ENCODE measurements at places on chromosomes 6 and 20.

DNA sequence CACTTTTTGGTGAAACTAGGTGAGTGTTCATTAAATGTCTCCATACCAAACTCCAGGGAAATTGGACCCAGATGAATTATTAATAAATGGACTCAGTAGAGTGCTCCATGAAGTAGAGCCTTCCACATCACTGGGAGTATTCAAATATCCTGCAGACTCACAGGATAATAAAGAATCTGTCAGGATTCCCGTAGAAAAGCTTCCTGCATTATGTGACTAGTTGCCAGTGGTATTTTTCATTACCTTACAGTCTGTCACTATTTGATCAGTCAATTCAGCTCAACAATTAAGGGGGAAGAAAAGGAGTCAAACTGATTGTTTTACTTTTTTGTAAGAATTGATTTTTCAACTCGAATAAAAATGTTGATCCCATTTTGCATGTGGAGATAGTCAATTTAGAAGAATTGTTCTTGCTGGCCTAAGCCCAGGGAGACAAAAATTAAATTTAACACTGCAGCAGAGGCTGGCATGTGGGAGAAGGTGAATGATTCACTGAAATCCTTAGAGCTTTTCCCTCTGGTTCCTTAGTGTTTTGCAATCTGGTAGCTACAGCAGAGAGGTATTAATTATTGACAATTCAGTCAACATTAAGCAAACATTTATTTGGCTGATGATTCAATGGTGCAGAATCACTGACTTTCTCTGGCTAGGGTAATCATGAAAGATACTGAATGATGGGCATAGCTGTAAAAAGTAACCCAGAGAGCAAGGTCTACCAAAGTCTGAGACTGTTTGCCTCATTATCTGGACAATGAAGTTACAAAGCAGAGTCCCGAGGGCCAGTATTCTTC, 442.4 kb downstream of the CD83 start:
- no peak for DNase-seq

GRCh38 chr6:34068462-34069044, 77.3 kb downstream of the GRM4 start:
- DNase-seq, result no peak

DNA sequence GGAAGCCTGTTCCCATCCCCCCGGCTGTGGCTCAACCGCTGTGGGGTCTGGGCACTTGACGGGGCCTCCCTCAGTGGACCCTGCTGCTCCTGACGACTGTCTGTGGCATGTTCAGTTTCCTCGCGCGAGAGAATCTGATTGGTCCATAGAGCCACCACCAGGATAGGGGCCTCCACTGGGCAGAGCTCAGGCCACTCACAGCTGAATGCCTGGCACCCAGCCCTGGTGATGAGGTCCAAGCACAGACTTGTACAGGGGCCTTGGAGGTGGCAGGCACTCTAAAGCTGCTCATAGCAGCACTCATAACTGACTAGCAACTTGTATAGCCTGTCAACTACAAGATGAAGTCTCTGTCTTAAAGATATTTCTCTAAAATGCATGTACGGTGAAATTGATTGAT, 368.1 kb downstream of the NRN1 start:
- DNase-seq, result no peak

DNA sequence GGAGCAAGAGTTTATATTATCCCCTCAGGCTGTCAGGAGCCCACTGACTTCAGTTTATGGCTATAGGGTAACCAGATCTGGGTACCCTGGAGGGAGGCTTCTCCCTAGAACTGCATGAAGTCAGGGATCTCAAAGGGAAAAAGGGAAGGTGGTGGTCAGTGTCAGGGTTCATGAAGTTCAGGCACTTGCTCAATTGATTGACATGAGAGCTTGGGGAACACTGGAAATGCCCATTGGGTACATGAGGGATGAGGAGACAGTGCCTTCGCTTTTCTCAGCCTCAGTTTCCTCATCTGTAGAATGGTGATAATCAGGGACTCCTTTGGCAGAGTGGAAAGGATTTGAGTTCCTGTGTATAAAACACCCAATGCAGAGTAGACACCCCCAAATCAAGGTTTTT, 22.6 kb downstream of the SIRPA start:
- DNase-seq, result no peak

DNA sequence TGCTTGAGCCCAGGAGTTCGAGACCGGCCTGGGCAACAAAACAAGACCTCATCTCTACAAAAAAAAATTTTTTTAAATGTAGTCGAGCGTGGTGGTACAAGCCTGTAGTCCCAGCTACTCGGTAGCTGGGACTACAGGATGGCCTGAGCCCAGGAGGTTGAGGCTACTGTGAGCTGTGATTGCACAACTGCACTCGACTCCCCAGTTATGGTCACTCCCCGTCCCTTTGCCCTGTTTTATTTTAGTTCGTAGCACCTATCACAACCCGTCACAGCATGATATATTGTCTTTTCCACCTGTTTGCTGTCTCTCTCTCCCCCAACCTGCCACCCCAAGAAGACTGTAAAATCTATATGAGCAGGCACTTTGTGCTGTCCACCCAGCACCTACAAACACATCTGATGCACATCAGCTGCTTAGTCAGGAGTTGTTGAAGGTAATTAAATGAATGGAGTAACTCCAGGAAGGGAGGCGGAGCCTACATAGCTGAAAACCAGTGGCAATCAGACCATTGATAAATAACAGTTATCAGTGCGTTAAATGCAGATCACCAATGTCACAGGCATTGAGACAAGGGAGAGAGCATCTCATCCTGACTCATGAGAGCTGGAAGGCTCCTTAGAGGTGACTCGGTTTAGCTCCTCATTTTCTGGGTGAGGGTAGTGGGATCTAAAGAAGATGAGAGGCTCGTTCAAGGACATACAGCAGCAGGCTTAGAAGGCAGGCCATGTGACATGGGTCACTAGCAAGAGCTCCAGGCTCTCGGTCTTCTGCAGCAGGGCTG, 14.4 kb upstream of the XRN2 start:
- DNase-seq, result no peak

DNA sequence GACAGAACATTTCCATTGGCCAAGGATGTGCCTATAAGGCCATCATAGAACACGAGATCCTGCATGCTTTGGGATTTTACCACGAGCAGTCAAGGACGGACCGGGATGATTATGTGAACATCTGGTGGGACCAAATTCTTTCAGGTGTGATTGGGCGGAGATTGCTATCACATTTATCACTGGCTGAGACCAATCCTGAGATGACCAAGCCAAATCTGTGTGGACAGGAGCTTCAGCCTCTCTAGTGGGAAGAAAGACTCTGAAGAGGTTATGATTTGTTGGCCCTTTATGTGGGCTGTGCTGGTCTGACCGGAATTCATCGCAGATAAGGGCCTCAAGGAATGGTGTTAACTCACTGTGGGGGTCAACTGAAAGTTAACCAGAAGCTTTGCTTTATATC, 26.4 kb downstream of the MEP1A start:
- DNase-seq, result no peak

- DNase-seq, result no peak
Measured at GRCh38 chr6:155473741-155474140, 18.1 kb upstream of the NOX3 start.

GRCh38 chr20:58976061-58976730, 4.9 kb upstream of the NELFCD start:
- DNase-seq, result no peak

GRCh38 chr6:132140189-132140588, 189.0 kb upstream of the CCN2 start:
- no peak for DNase-seq

DNA sequence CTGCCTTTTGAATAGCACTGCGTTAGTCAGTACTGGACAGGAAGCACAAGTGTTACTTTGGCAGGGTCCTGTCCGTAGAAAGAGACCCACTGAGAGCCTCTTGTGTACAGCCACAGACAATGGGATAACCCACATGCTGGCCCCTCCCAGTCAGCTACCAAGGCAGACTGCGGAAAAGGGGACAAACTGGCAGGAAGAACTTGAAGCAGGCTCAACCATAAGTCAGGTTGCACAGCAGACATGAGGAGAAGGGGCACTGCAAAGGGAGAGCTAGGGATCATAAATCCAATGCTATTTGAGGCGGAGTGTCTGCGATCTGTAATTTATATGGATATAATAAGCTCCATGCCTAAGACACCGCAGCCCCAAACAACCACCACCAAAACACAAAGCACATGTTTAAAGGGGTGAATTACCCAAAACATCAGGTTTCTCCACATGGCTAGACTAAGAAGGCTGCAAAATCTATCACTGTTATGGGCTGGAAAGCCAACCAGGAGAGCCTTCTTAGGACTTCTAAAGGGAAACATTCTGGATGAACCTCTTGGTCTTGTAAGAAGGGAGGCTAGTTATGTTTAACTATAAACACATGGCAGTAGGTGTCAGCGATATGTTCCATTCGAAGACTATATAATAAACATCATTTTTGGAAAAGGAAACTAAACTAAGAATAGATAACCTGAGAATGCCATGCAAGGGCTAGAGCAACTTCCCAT, 141.7 kb downstream of the BACH2 start:
- DNase-seq, result no peak

GRCh38 chr6:111411978-111412566, 70.9 kb downstream of the REV3L start:
- DNase-seq, result no peak

DNA sequence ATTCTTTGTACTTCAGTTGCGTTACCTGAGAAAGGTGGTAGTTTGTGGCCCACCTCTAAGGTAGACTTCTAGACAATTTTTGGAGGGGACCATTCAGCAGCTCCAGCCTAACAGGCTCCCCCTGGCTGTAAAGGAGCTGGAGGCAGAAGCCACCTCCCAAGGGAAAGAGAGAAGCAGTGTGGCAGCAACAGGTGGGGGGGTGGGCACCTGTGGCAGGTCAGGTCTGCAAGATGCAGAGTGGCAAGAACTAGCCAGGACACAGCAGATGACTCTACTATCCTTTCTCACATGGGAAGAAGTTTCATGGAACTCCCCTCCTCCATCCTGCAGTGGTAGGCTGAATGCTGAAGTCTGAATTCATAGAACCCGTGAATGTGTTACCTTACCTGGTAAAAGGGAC, 148.3 kb upstream of the DTNBP1 start:
- DNase-seq, result no peak

DNA sequence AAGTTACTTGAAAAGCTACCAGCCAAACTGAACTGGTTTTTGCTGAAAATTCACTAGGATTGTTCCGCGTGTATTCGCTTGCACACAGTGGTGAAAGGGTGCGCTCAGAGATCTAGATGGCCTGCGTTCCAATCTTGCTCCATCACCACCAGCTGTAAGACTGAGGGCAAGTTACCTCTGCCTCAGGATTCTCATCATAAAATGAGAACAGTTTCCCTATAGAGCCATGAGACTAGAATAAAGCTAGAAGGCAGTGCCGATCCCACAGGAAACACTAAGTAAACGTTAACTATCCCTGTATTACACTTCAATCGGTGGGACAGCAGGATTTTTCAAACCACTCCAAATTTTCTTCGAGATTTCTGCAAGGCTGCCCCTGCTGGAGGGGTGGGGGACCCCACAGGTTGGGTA, 838 bp downstream of the AHCY start:
- no peak for DNase-seq

DNA sequence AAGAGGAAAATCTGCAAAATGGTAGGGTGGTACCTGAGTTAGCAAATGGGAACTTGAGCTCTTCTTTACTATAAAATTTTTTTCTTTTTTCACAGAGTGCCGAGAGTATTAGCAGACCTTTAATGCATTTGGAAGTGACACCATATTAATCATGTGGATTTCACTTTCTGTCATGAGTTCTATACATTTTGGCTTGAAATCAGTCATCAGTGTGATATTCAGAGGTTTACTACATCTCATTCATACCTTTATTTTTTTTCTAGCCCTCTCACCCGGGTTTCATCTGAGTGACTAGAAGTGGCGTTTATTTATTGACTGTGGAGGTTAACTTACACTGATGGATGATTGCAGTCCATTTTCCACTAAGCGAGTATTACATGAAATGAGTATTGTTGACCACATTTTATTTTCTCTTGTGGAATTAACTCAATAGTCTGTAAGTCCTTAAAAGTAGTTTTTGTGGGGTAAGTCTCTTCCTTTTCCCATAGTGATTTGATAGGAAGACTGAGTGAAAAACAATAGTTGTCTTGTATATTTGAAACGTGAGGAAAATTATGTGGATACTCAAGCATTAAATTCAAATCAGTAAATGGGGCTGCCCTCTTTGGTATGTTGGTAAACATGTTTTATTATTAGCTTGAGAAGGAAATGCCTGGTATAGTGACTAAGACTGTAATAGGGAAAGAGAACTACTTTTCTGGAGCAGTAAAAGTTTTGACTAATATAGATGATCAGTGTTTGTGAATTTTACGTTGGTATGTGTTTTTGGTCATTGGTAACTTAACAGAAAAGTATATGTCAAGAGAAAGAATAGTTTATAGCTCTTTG, 55.5 kb downstream of the JARID2 start:
- DNase-seq, result no peak

- DNase-seq, result no peak
Measured at GRCh38 chr6:53496797-53497375, 48.0 kb downstream of the GCLC start.

DNA sequence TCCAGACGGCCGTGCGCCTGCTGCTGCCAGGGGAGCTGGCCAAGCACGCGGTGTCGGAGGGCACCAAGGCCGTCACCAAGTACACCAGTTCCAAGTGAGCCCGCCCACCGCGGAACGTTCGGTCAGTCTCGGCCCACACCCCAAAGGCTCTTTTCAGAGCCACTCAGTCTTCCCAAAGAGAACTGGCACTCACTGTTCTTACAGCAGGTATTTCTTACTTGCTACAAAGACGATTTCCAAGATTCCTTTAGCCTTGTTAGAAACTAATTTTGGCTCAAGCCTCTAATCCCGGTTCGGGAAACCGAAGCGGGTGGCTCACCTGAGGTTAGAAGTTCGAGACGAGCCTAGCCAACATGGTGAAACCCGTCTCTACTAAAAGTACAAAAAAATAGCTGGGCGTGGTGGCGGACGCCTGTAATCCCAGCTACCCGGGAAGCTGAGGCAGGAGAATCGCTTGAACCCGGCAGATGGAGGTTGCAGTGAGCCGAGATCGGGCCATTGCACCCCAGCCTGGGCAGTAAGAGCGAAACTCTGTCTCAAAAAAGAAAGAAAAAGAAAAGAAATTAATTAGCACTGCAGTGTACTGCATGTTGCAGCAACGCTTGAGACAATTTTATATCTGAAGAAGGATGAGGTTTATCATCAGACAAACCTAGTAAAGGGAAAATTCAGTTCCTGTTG, 73.1 kb downstream of the OR2B2 start:
- no peak for DNase-seq

- no peak for DNase-seq
Measured at GRCh38 chr6:5936631-5937030, 70.1 kb downstream of the NRN1 start.

DNA sequence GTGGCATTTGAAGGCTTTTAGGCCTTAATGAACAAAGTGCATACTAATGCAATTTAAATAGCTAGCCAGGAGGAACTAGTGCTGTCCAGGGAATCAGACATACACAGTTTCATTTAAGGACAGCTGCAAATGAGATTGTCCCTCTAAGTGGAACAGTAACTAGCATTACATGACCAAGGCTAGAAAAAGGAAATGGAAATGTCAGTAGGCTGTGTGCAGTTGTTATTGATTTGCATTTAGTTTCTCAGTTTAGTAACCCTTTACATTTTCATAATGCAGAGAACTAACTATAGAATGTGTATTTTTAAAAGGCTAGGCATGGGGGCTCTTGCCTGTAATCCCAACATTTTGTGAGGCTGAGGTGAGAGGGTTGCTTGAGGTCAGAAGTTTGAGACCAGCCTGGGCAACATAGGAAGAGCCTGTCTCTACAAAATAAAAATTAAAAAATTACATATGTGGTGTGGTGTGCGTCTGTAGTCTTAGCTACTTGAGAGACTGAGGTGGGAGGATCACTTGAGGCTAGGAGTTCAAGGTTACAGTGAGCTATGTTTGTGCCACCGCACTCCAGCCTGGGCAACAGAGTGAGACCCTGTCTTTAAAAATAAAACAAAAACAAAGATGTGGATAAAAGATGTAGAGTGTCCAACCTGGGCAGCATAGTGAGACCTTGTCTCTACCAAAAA, 468.0 kb downstream of the UTRN start:
- DNase-seq, result no peak
